ENCODE measurements at places on chromosomes 7 and 10.

DNA sequence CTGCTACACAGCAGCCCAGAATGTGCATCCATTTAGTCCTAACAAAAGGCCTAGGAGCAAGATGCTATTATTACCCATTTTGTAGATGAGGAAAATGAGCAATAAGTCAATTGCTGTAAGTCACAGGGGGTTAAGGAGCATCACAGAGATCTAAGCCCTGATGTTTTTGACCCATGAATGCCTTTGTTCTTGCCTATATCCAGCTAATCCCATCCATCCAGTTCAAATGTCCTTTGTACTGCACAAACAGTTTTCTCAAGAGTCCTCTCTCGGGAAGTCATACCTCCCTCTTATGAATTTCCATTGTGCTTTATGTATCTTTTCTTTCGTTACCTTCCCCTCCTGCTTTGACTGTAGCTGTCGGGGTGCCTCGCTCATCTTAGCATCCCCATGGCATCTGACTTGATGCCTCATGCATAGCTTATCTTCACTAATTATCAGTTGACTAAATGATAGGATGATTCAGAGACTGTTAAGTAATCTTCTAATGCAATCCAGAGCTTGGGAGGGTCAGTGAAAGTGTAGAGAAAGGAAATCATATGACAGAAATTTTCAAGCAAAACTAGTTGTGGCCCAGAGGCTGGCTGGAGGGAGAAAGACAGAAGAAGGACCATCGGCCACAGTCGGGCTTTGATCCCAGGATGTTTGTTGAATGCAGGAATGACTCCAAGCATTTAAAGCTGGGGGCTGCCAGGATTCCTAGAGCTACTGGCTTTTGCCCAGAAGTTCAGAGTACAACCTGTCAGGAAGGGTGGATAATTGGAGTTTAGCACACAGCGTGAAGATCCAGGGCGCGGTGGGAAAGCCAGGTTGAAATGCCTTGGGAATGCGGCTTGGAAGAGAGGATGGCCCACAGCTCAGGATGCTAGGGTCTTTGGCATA is 23.5 kb downstream of the BLVRA start:
- no peak for DNase-seq

GRCh38 chr10:34764472-34764946 is 50.6 kb downstream of the PARD3 start:
- no peak for DNase-seq

DNA sequence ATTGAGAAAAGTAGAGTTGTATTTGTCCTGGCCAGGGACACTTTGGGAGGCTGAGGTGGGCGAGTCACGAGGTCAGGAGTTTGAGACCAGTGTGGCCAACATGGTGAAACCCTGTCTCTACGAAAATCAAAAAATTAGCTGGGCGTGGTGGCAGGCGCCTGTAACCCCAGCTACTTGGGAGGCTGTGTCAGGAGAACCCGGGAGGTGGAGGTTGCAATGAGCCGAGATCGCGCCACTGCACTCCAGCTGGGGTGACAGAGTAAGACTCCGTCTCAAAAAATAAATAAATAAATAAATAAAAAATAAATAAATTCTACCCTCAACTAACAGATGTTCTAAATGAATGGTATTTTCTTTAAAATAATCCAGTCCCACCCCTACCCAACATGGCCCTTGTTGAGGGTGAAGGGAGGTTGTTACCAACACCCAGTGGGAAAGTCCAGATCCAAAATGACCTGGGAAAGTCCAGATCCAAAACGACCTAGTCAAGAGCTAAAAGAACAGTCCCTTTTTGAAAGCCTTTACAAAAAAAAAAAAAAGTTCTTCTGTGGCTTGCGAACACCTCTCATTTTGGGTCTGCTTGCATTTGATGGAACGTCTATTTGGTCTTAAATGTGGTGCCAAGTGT is 16.0 kb downstream of the MXI1 start:
- no peak for DNase-seq

DNA sequence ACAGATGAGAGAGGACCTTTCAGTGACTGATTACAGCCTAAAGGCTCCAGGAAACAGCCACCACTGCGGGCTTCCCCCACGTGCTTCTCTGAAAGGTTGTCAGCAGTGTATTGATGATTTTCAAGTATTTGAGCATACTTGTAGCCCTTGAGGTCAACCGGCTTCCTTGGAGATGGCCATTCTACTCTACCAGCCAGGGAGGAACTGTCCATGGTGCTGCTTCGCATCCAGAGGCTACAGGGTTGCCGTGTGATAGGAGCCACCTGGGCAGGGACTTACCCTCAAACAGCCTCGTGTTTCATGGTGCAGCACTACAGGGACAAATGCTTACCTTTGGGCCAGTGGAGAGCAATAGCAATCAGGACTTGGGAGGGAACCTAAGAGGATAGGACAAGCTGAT is 179.5 kb downstream of the DPP6 start:
- no peak for DNase-seq

DNA sequence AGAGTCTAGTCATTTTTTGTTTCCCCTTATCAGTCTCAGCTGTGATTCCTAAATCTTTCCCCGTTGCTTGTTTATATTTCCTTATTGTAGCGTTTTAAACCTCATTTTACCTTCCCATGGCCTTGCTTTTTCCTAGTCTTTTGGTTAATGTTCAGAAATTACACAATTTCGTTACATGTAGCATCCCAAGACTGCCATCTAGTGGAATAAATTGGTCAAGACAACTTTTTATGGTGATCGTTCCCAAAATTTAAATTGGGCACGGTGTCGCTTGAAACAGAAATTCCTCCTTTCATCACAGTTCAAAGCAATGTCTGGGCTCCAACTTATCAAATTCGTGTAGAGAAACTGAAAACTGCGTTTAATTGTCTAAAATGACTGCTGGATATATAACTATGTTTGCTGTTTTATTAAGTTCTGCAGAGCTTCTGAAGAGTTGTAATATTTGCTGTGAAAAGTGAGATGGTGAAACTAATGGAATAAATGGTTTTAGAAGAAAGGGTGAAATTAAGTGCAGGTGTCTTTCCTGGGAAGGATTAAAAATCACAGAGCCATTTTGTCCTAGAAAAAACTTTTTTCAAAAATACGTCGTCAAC is 370.2 kb downstream of the PHF14 start:
- no peak for DNase-seq

DNA sequence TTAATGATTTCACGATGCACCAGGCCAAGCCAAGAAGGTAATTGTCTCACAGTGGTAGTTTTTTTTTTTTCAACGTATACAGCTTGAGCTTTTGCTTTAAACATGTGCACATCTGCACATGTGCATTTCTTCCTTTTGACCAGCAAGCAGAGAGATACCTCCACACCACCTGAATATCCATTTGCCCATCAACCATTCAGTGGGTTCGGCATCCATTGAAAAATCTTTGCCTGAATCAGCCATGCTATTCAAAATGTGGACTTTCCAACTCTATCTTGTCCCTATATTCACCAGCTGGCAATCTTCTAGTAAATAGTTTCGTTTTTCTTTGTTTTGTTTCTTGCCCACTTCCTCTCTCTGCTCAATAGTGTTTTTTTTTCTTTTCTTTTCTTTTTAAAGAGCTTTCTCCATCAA is 7.7 kb upstream of the TRA2A start:
- DNase-seq: peak; percentile 62
